Peyer's patch (tissue), 4 donors: ENCODE measurements at places on chromosomes 5 and 9. TPM values are rescaled to one million over a fixed set of nuclear protein-coding genes. Genes with fewer than 3 reads are reported as not detected.

The RORB gene
- total RNA-seq = not detected

The CCNG1 gene
- total RNA-seq = 306 TPM

The LYRM7 gene
- total RNA-seq = 8.8 TPM

The PCDHA11 gene
- total RNA-seq = 0.53 TPM

DNA sequence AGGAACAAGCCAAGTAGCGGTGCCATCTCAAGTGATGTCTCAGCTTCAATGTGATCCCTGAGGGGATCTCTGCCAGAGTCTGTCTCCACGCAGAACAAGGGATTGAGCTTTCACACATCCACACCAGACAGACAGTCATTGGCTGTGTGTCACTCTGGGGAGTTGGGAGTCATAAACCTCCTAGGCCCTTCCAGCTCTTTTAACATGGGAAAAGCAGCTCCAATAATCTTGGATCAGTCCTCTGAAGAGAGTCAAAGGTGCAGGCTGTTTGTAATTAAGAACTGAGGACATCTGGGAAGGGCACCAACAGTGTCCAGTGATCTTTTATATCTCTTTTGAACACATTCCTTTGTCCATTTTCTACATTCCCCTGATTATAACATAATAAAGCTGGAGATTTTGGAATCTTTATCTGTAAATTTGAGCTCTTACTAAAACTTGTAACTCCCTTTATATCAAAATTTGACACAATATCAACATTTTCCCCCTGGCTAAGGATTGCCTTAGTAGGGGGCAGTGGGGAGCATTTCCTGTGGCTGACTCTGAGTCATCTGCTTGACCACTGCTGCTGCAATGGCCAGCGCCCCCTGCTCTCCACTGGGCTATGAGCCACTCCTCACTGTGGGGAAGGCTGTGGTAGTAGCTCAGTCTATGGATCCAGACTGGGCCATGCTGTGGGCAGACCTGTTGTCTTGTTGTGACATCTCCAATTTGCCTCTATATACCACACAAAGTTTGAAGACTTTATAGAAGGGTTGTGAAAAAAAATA is 284.4 kb downstream of the OSTF1 start:
- no peaks in the 10 kb centered on the region for H3K27me3 ChIP-seq
- H3K4me3 ChIP-seq = no peak overlapping the region
- no peaks in the 10 kb centered on the region for H3K36me3 ChIP-seq
- DNase-seq = no peak
- no peak overlapping the region for H3K27ac ChIP-seq
- H3K4me1 ChIP-seq = no peaks in the 10 kb centered on the region

DNA sequence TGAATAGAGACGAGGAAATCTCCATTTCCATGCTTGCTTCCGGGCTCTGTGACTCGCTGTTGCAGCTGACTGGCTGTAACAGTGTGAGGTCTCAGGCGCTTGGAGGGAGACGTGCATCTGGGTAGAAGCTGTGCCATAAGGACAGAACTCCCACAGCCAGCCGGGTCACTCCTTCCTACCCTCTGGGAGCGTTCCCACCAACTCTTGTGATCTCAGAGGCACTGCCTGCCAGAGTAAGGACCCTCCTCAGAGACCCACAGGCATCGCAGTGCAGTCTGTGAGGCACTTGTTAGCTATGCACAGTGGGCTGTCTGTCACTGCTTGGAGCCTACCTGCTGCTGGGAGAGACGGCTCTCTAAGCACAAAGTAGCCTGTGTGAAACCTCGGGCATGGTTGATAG is 203.4 kb upstream of the SEMA6A start:
- no peaks in the 10 kb centered on the region for H3K27me3 ChIP-seq
- DNase-seq = no peak
- H3K36me3 ChIP-seq = no peaks in the 10 kb centered on the region
- H3K4me1 ChIP-seq = no peaks in the 10 kb centered on the region

The NTNG2 gene
- 0.18 TPM for total RNA-seq

DNA sequence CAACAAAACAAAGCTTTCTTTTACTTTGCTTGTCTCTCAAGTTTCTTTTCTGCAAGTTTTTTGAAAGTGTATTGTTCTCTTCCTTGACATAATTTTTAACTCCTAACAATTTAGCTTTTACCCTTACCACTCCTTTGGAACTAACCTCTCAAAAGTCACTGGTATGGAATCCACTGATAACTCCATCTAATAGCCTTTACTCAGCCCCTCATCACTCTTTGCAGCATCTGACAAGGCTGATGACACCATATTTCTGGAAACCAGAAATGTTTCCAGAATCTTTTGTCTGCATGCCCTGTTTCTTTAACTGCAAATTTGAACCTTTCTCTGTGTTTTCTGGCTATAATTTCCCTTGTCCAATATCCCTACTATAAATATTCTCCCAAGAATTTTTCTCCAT is 46.5 kb downstream of the ZNF474 start:
- no peak overlapping the region for H3K27ac ChIP-seq
- no peak overlapping the region for H3K4me3 ChIP-seq
- no peak for DNase-seq
- H3K27me3 ChIP-seq = no peaks in the 10 kb centered on the region
- no peaks in the 10 kb centered on the region for H3K4me1 ChIP-seq
- H3K36me3 ChIP-seq = no peaks in the 10 kb centered on the region

The STC2 gene
- total RNA-seq = 0.83 TPM

The CDH12 gene
- not detected for total RNA-seq

The AQP3 gene
- 326 TPM for total RNA-seq

GRCh38 chr5:161513942-161514341 is 32.6 kb downstream of the GABRB2 start:
- DNase-seq = no peak
- no peak overlapping the region for H3K27ac ChIP-seq
- no peaks in the 10 kb centered on the region for H3K27me3 ChIP-seq
- H3K4me3 ChIP-seq = no peak overlapping the region
- H3K36me3 ChIP-seq = no peaks in the 10 kb centered on the region
- no peaks in the 10 kb centered on the region for H3K4me1 ChIP-seq
